ENCODE measurements at places on chromosomes 2 and 18.

GRCh38 chr2:236947294-236947693 is 138.4 kb upstream of the COPS8 start:
- DNase-seq, result no peak

GRCh38 chr18:48838921-48839818 is 111.6 kb downstream of the SMAD7 start:
- peak; percentile 18 for DNase-seq

DNA sequence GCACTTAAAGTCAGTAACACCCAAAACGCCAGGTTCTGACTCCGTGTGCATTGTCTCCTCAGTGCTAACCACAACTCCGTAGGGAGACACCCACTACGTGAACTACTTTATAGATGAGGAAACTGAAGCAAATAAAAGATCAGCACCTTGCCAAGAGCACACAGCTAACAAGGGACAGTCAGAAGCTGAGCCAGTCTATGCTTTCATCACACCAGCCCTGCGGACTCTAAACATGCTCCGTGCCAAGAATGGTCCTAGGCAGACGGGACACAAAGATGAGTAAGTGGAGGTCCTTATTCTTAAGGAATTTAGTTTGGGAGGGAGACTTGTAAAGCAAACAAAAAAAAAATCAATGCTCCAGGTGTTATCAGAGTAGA is 9.6 kb downstream of the MBOAT2 start:
- no peak for DNase-seq

- DNase-seq, result no peak
Observed at GRCh38 chr18:34061226-34061625, 163.5 kb downstream of the NOL4 start.

- no peak for DNase-seq
Observed at GRCh38 chr18:54938506-54938905, 20.8 kb downstream of the CCDC68 start.

- DNase-seq, result no peak
Observed at GRCh38 chr2:181128199-181128598, 147.8 kb downstream of the UBE2E3 start.

GRCh38 chr2:73870084-73870483 is 22.7 kb upstream of the ACTG2 start:
- DNase-seq, result no peak

GRCh38 chr2:116109471-116109870 is 1667.0 kb downstream of the DPP10 start:
- DNase-seq, result no peak

GRCh38 chr2:156423674-156424282 is 12.4 kb upstream of the GPD2 start:
- no peak for DNase-seq

- no peak for DNase-seq
Observed at GRCh38 chr2:127193164-127193966, 26.7 kb downstream of the CYP27C1 start.

- no peak for DNase-seq
Observed at GRCh38 chr2:106097038-106098000, 96.8 kb downstream of the UXS1 start.

- DNase-seq, result no peak
Observed at GRCh38 chr2:43553341-43553855, 42.4 kb downstream of the THADA start.

GRCh38 chr2:28821295-28821958 is 10.8 kb downstream of the SPDYA start:
- peak; percentile 51 for DNase-seq

GRCh38 chr2:233556881-233557736 is 9.5 kb downstream of the USP40 start:
- no peak for DNase-seq

GRCh38 chr2:105674859-105675541 is 69.7 kb upstream of the NCK2 start:
- DNase-seq, result peak; percentile 69

GRCh38 chr18:33833842-33834241 is 255.8 kb downstream of the ASXL3 start:
- DNase-seq, result no peak

DNA sequence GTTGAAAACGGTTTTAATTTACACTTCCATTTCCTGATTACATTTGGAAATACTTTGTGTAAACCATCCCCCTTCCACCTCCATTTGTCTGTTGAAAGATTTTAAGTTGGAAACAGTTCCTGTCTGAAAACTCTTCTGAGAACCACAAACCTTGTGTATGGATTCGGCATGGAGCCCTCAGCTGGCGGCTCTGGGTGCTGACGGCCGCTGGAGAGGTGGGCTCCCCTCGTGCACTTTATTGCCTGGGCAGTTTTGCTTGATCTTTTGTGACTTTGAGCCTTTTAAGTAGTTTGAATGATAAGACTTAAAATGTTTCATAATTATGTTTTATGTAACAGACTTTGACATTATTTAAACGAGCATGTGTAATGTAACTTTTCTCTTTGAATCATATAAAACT is 11.1 kb downstream of the KLF11 start:
- no peak for DNase-seq

DNA sequence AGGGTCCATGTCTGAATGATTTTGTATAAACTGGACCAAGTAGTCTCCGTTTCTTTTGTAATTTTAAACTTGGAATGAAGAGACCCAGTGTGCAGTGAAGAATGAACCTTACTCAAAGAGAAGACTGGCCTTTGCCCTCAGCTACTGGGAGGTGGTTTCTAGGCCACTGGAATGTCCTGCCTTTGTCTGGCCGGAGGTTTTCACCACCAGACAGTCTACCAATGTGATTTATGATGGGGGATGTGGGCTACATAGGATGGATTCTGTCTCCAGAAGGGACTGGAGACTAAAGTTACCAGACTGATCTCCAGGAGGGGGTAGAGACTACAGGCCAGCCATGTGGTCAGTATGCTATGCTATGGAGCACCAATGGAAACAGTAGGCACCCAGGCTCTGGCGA is 42.8 kb upstream of the RAB31 start:
- DNase-seq, result no peak
